Non-pigmented ciliary epithelial cell (primary cell): ENCODE measurements at places on chromosomes 1 and 21.

GRCh38 chr1:206705191-206705590 lies 20.5 kb downstream of the MAPKAPK2 start:
- DNase-seq = no peak

GRCh38 chr1:236865818-236866155 lies 70.7 kb downstream of the MTR start:
- no peak for DNase-seq

- DNase-seq = no peak
These were observed 14.9 kb upstream of the HJV start for GRCh38 chr1:146036241-146036964.

GRCh38 chr1:158728510-158729225 lies 8.1 kb upstream of the OR6K3 start:
- DNase-seq = no peak

DNA sequence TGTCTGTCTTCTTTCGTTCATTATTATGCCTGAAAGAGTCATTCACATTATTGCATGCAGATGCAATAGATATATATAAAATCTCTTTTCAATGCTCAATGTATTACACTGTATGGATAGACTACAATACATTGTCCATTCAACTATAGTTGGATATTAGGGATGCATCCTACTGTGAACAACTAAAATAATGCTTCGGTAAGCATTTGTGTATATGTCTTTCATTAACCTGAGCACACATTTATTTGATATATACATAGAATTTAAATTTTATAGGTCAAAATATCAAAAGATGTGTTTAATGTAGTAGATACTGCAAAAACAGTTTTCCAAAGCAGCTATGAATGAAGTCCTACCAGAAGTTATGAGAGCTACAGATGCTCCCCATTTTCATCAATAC lies 8.9 kb downstream of the PLD5 start:
- DNase-seq = no peak

DNA sequence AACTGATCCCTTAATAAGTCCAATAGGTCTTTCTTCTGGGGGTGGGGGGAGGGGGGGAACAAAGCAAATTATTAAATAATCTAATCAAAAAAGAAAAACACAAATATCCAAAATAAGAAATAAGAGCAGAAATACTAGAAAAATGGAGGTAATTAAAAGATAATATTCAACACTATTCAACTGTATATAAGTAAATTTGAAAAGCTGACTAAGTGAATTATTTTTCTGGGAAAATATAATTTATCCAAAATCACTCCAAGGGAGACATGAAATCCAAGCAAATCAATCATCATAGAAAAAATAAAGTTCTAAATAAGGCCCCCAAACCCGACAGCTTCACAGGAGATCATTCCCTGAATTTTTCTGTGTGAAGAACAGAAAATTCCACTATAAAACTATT lies 18.8 kb downstream of the VPS26C start:
- no peak for DNase-seq

- DNase-seq = peak; percentile 87
These were observed at the start of gene CFH for GRCh38 chr1:196651637-196652215. CFH (plus strand) TSS chr1:196652043; CDS start chr1:196652118, 75 bp downstream.

GRCh38 chr1:166972826-166973225 lies 2.5 kb downstream of the ILDR2 start:
- DNase-seq = no peak

DNA sequence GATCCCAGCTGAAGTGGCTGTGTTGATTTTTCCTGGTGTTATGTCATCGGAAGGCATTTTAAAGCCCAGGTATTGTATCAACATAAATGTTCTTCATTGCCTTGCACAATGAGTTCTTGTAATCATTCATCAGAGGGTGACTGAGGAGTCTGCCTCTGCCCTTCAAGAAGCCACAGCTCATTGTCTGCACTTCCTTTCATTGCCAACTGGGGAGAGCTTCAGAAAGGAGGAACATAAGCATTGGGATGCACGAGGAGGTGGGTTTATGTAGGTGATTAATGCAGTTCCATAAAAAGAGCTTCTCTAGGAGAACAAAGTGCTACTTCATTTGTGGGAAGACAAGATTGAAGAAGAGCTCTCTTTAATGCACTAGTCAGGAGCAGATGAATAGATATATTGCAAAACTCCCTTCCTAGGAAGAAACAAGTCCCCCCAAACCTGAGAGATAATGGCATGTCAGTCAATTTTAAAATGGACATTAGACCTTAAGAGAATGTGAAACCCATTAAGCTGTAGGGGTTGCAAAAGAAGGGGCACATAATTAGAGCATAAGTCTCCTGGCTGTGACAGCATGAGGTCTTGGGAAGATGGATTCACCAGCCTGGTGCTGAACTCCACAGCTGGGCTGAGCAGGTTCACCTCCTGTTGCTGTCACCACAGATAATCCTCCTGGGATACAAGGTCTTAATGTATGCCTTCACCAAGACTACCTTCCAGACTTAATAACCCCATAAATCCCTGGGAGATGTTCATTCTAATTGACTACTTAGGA lies 124.6 kb downstream of the BACH1 start:
- no peak for DNase-seq

GRCh38 chr1:152902636-152903035 lies 5.7 kb upstream of the IVL start:
- no peak for DNase-seq

DNA sequence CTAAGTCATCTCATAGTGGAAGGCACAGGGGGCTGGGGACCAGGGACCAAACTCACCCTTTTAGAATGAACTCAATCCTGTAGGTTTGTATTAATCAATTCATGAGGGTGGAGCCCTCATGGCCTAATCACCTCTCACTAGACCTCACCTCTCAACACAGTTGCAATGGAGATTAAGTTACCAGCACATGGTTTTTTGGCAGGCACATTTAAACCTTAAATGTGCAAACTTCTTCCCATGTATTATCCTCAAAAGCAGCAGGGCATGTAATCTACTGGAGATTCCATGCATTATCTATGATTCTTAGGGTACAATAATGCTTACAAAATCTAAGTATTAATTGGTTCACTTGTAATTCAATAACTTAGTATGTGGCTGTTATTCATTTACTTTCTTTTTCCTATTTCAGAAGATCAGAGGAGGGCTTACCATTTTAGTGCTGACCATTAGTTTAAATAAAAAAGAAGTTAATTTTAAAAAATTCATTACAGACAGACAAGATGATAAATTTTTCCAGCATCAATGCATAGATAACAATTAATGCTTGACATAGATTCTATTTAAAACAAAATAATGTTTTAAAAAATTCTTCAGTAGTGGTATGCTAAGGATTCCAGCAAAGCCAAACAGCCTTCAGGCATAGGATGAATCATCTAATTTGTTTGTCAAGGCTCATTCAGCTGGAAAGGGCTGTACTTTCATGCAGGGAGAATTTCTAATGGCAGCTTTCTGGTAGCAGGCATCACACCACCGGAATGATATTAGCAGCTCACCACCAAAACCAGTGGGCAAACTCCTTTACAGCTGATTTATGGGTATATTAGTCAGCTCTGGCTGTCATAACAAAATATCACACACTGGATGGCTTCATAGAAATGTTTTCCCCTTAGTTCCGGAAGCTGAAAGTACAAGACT lies 124.6 kb upstream of the ZNF648 start:
- DNase-seq = peak; percentile 84

DNA sequence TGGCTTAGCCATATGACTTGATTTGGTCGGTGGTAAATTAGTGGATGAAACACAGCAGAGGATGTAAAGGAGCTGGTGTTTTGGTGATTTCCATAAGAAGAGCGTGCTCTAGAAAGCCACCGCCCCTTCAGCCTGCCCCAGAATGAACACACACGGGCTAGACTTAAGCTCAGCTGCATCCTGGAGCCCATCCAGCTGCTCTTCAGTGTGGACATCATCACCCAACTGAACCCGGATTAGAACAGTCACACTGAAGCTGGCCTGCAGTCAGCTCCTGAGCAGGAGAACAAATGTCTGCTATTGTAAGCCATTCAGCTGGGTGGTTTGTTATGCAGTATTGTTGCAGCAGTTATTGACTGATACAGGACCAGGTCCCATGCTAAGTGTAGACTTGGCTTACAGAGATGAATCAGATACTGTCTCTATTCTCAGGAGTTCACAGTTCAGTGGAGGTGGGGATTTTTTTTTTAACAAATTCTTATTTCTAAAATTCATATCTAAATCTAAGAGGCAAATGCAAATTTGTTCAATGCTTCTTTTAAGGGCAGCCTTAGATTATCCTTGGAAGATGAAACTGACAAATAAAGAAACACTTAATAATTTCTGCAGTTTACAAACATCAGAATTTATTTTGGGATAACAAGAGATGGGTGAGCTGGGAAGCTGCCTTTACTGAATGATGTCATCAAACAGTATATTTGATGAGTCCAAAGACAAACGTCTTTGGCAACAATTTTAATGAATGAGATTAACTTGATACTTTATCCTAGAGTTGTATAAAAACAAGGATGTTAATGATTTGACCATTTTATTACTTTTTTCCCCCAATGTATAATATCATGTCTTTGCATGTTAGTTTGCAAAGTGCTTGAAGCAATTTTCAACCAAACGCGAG lies 251.2 kb downstream of the TRABD2B start:
- no peak for DNase-seq

GRCh38 chr1:109643385-109644230 lies 12.3 kb upstream of the GSTM4 start:
- DNase-seq = no peak

DNA sequence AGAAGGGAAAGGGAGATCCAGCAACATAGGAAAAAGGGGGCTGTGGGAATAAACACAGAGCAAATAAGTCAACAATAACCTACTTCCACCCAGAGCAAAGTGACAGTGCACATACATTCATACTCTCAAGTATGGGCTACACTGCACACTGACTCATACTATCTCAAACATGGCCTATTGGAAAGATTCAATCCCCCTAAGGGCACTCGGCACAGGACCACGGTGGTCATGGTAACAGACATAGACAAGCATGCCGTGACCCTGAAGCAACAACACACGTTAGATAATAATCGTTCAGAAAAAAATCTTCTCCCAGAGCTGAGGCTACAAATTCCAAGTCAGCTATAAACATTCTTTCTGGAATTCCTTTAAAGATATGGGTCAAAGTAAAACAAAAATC lies 16.8 kb upstream of the JAK1 start:
- DNase-seq = peak; percentile 68
